ENCODE measurements at places on chromosomes 2 and 18.
A peak's percentile ranks its signal among the peaks of the same experiment; 100 is the strongest.

DNA sequence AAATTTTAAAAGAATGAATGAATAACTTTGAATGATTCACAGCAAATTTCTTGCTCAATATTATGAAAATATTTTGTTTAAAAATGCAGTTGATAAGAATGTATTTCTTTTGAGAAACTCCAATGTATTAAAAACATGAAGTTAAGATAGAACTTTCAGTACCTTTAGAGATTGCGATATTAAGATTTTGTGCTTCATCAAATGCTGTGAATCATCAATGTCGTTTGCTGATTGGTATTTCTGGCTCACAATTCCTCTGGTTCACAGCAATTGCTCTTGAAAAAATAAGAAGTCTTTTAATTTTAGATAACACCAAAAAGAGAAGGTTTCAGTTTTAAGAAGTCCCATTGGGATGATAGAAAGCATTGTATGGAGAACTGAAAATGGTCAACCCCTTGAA, 228.7 kb downstream of the IKZF2 start:
- no peak for DNase-seq

- no peak for DNase-seq
Measured at GRCh38 chr2:201793631-201794030, 12.7 kb upstream of the CDK15 start.

- DNase-seq = no peak
Measured at GRCh38 chr18:21820033-21820810, 79.6 kb downstream of the MIB1 start.

DNA sequence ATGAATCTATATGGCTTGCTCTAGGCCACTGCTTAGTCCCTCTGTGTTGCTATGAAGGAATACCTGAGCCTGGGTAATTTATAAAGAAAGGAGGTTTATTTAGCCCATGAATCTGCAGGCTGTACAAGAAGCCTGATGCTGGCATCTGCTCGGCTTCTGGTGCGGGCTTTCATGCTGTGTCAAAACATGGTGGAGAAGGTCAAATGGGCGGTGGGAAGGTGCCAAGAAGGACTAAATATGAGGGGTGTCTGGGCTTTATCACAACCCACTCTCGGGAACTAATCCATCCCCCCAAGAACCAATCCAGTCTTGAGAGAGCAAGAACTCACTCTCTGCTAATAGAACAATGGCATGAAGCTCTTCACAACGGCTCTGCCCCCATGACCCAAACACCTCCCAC, 481.6 kb downstream of the EIPR1 start:
- no peak for DNase-seq

GRCh38 chr2:156003780-156004179, 328.7 kb downstream of the NR4A2 start:
- DNase-seq = no peak

DNA sequence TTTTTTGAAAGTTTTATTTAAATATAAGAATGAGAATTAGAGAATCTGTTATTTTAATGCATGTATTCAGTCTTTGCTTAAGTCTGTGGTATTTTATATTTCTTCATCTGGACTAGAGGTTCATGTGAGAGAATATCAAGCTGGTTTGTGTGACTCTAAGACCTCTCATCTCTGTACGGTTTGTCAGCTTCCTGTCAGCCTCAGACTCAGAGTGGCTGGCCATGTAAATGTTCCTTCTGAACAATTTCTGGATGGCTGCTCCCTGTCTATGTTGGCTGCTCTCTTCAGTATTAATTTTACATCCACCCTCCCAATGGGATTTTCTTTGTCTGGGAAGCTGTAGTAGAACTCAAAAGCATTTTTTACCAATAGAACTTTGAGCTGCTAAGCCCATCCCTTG, 225.3 kb upstream of the THUMPD2 start:
- DNase-seq = no peak

GRCh38 chr2:20443276-20443920, 3.5 kb upstream of the RHOB start:
- peak; percentile 25 for DNase-seq

DNA sequence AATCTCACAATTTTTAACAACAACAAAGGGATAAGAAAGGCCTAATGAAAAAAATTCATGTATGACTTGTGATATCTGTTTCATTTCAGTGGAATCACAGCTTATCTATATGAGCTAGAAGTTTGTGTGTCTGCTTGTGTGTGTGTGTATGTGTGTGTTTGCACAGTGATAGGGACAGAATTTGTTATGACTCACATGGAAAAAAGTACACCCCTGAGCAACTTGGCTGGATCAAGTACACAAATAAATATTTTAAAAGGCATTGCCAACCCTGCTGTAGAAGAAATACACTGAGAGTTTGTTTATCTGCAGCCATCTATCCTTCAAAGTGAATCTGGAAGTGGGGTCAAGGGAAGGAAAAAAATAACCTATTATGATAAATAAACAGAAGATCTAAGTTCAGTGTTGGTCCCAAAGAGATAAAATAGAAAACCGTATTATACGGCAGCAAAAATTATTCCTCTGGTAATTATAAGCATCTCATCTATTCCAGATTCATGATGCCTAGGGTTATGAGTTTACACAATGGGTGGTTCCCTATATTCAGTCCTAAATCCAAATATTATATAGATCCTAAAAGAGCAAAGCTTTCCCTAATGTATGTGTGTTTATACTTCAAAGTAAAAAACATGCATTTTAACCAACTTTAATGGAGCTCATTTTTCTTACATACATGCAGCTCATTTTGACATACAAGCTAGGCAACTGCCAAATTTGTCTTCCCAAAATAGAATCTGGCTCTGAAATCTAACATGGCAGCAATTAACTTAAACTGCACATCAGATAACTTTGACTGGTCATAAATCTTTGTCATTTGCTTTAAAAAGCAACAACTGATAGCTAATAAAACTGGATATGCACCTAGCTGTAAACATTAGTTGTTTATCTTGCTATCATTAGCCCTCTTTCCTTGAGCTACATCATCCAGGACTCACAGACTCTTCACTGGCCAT, 420.6 kb downstream of the IRS1 start:
- no peak for DNase-seq
